ENCODE measurements at places on chromosomes 5 and 9.

- DNase-seq: no peak
Measured at GRCh38 chr9:72396247-72397091, 31.5 kb upstream of the ZFAND5 start.

DNA sequence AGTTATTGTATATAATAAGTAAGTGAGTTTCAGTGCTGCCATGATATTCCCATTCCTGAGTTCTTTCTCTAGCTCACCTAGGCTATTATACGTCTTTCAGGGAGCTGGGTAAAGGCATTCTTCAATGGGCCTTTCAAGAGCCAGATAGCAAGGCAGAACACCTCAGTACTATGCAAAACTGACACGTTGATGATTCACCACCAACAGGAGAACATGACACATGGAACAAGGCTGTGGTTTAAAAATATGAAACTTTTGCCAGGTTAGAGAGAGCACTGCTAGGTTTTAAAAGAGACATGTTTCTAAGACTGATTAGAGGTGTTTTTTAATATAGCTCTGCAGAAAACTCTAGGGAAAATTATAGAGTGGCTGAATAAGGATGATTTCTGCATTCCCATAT is 95.9 kb downstream of the UGCG start:
- no peak for DNase-seq

DNA sequence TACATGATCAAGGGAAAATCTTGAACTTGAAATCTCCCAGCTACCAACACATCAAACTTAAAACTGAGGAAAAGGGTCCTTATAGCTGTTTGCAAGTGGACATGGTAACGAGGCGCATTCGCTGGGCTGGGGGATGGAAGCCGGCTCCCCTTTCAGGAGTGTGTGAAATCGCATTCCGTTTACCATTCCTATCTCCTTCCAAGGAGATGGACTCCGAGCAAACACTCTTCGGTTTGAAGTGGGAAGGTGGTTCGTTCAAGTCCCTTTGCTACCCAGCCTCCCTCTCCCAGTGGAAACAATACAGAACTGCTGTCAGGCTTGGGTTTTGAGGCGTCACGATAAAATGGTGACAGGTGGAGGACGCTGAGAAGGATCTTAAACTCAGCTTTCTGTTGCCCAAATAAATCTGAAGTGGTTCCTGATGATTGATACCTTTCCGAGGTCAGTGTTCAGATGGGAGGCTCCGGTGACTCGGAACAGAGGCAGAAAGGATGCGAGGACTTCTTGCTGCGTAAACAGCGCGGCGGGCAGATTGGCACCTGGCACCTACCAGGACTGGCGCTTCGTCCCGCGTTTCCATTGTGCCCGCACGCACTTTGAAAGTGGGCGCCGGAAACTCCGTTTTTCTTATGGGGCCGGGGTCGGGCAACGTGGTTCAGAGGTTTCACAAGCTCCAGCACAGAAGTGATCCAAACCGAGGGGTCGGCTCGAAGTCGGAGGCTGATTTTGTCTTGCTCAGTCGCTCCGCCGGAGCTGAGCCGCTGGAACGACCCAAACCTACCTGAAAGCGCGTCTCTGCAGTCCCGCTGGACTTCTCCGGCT is 7.0 kb downstream of the MSX2 start:
- no peak for DNase-seq

DNA sequence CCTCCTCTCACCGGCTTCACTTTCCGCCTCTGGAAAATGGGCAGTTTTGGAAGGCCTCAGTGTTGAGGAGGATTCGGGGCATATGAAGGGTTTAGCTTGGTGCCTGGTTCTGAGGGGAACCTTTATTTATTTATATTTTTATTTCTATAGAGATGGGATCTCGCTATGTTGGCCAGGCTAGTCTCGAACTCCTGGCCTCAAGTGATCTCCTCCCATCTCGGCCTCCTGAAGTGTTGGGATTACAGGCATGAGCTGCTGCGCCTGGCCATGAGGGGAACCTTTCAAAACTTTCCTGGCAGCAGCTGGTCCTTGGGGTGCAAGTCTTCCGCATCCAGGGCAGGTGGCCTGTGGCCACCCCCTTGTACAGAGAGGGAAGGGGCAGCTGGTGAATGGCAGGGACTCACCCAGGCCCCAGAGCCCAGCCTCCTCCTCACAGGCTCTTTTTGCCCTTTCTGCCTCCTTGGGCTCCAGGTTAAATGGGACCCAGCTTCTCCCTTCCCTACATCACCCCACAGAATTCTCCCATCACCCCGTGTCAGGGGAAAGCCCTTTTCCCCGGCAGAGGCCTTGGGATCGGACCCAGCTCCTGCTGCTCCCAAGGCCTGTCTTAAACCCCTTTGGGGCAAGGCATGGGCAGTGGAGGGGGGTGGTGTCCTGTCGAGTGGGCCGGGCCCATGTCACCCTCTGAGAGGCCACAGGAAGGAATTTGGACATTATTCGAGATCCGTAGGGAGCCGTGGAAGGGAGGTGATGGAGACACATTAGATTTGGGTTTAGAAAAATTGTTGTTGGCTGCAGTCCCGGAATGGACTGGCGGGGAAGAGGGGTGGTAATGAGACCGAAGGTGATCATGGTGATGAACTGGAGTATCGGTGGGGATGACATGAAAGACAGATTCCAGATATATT is 5.9 kb downstream of the NCS1 start:
- DNase-seq: no peak

- DNase-seq: no peak
Measured at GRCh38 chr5:174397206-174397605, 327.2 kb upstream of the MSX2 start.

GRCh38 chr5:59919484-59919883 is 26.0 kb upstream of the PDE4D start:
- no peak for DNase-seq

DNA sequence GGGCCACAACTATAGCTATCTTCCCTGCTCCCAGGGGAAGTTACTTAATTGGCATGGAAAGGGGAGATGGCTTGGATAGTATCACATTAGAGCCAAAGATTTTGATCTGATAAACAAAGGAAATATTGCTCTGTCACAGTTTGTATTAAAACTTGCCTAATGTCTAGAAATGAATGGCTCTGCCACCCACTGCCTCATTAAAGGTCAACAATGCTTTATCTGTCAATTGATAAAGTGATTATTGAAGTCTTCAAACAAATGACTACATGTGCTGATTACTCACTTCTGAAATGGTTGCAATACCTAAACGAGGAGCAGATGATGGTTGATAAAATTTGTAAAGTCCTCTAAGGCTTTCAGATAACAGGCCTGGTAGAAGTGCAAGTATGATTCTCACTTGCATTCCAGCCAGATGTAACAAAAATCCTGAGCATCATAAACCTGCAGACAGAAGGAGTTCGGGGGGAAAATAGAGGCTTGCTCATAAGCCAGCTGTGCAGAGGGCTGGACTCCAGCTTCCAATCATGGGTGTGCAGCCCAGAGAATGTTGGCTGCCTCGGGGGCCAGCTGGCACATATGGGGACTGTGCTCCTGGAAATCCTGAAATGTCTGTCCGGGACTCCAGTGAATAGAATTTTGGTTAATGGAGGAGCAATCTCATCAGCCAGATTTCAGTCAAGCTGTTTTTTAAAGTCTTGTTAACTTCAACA is 200.5 kb upstream of the SLC27A6 start:
- DNase-seq: no peak

DNA sequence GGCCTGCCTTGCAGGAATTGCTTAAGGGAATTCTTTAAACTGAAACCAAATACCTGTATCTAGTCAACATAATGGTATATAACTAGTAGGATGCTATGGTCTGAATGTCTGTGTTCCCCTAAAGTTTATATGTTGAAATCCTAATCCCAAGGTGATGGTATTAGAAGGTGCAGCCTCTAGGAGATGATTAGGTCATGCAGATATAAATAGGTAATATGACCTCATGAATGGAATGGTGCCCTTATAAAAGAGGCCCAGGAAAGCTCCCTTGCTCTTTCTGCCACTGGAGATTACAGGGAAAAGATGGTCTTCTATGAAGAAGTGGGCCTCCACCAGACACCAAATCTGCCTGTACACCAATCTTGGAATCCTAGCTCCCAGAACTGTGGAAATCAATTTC is 7.4 kb upstream of the KIAA1958 start:
- DNase-seq: no peak

DNA sequence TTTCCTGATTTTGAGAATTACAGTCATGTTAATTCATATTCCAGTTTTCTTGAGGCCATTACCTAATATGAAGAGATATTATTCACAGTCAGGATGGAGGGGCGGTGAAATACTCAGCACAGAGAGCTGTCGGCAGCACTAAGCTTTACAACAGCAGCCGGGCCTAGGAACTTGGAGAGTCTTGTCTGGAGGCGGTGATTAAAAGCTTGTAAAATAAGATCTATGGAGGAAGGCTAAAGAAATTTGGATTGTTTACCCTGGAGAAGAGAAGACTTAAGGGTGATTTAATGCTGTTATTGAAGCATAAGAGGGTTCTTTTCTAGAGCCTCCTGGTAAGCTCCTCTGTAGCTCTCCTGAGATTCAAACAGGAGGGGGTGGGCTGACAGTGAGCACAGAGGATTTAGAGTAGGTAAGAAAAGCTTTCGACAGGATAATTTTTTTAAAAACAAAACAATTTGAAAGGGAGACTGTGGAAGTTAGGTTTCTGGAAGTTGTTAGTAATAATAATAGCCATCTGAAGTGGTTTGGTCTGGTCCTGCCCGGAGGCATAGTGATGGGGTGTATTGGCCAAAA is 406.3 kb upstream of the ADAMTSL1 start:
- no peak for DNase-seq

- no peak for DNase-seq
Measured at GRCh38 chr9:114362394-114362793, 25.4 kb downstream of the AKNA start.

GRCh38 chr5:169527066-169527465 is 56.5 kb upstream of the SPDL1 start:
- DNase-seq: no peak

DNA sequence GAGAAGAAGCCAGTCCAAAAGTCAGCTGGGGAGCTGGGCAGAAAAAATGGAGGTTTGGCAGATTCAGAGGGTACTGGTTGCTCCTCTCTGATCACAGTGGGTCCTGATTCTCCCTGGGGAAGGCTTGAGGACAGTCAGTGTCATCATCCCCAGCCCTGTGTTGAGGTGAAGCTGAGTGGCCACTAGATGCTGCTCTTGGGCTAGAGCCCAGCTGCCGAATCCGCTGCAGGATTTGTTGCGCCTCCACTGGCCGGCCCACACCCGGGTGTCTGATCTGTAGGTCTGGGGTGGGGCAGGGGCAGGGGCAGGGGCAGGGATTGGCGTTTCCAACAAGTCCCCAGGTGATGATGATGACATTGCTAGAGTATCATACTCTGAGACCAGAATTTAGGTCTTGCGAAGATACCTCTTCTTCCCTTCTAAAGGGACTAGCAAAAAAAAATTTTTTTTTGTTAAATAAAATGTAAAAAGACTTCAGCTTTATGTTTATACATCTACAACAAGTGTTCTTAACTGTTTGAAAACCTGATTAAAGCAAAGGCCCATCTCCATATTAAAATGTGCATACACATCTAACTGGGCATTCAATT is 106.8 kb downstream of the PDE6A start:
- no peak for DNase-seq

DNA sequence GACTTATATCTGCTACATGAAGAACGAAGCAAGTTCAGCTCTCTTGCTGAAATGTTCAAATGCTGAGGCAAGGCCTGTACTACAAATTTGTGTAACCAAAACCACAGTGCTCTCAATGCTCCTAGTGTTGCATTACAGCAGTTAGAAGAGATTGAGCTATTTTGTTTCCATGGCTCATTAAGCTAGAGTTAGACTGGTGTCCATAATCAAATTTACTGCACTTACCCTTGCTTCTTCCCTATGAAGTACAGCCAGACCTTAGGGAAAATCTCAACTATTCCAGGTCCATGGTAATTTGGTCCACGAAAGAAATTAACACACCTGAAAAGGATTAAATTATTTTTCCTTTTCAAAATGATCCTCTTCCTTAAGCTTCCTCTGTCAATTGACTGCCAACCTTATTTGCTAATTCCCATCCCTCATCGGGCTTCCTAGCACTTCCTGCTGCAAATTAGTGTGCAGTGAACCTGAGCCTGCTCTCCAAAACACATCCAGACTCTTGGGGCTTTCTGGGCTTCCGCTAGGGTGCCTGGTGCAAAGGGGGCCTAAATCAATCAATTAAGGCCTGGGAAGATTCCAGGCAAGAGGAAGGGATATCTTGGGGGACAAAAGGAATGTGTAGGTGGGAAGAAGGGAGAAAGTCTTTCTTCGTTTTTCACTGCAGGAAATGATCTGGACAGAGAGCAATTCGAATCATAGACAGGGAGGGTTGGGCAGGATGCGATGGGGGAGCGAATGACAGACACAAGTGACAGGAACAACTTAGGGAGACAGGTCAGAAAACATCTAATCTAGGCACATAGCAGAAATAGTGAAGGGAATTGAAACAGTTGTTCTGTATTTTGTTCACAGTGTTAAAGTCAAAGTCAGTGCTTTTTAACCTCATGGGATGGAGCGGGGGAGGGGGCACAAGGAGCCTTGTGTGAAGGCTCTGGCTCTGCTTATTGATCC is 542.4 kb downstream of the RAB3C start:
- no peak for DNase-seq

- no peak for DNase-seq
Measured at GRCh38 chr5:68070591-68071281, 144.8 kb upstream of the PIK3R1 start.

- no peak for DNase-seq
Measured at GRCh38 chr5:165723931-165724330, 2218.5 kb downstream of the MAT2B start.

DNA sequence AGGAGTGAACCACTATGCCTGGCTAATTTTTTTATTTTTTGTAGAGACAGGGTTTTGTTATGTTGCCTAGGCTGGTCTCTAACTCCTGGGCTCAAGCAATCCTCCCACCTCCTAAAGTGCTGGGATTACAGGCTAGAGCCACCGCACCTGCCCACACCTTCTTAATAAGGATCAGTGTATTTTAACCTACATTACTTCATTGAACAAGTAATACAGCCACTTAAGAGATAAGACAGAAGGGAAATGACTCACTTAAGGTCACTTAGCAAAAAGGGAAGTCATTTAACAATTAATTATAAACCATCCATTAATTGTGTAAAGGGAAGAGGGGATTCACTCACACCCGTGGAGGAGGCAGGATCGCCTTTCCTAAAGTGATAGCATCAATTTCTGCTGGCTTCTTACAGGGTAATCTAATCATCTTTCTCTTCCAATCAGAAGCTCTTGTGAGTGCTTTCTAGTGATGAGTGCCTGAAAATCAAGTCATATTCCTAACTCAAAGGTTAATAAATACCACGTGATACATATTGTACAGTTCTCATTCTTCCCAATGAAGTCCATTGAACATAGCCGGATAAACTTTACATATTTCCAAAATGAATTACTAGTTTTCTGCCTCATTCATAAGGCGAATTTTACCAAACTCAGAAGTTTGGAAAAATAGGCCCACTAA is 3.5 kb downstream of the FBXW11 start:
- DNase-seq: no peak

DNA sequence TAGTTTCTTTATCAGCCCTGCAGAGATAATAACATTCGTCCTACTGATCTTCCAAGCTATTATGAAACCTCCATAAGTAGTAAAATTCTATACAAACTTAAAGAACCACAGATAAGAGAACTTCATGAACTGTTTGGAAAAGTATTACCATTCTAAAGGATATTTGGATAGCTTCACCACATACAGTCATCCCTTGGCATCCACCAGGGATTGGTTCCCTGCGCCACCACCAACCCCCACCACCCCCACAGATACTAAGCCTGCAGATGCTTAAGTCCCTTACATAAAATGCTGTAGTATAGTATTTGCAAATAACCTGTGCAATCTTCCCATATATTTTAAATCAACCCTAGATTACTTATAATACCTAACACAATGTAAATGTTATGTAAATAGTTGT is 61.4 kb upstream of the SHISAL2B start:
- DNase-seq: no peak

GRCh38 chr5:109218818-109219217 is 191.0 kb downstream of the PJA2 start:
- no peak for DNase-seq

Data from stimulated activated CD4-positive, alpha-beta T cell treated with anti-CD3 and anti-CD28 coated beads, Interleukin-4, amount 100 ng/mL, for 1 hour (primary cell).